Stimulated activated CD4-positive, alpha-beta T cell treated with anti-CD3 and anti-CD28 coated beads, Interleukin-12 subunit alpha, Interleukin-12 subunit beta, amount 100 ng/mL, for 48 hours (primary cell): ENCODE measurements at places on chromosomes 4 and X.

DNA sequence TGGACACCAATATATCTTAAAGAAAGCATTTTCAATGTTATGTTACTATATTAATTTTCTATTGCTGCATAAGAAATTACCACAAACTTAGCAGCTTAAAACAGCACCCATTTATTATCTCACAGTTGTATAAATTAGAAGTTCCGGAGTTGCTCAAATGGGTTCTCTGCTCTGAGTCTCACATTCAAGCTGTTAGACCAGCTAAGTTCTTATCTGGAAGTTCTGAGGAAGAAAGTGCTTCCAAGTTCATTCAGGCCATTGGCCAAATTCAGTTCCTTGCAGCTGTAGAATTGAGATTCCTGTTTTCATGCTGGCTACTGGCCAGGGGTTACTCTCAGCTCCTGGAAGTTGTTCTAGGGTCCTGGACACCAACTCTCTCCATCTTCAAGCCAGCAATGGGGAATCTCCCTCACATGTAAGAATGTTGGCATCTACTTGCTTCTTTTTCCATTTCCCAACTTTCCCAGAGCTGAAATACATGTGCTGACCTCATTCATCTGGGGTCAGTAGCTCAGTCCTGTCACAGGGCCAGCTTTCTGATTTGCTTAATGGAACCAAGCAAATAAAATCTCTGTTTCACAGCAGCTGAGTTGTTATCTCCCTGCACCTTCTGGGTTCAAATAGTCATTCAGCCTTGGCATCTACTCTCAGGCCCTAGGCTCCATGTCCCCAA is 99.6 kb upstream of the INTU start:
- DNase-seq, result no peak

- no peak for DNase-seq
Observed at GRCh38 chr4:174177536-174177935, 105.9 kb downstream of the FBXO8 start.

- DNase-seq, result no peak
Observed at GRCh38 chr4:76655566-76656479, 220.8 kb downstream of the SHROOM3 start.

- no peak for DNase-seq
Observed at GRCh38 chrX:112947981-112948615, 107.5 kb upstream of the AMOT start.

GRCh38 chrX:30283456-30284200 is 25.6 kb downstream of the NR0B1 start:
- no peak for DNase-seq

DNA sequence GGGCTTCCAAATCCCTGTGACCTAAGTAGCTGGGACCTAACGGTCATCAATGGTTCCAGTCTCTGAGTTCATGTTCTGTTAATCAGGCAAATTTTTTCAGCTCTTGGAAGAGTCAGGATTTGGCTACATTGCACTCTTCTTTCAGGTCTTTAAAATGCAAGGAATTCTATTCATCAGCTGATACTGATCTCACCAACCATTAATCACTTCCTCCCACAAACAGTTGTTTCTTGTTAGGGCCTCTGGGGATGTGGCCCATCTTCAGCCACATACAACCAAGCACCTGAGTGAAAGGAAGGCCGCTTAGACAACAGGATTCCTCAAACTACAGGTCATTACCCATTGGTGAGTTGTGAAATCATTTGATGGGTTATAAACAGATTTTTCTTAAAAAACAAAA is 71.7 kb downstream of the FANCB start:
- DNase-seq, result no peak

DNA sequence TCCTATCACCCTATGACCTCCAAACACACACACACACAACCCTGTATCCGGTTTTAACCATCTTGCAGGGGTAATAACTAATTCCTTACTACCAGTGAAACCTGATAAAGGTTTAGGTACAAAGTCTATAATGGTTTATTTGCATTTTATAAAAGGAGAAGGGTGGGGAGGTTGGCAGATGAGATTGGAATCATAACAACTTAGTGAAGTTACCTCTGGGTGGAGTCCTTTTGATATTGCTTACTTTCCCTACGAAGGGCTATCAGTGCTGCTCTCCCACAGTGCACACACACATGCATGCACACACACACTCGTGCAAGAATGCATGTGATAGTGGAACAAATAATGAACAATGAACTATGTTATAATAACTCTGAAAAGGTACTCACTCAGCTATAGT is 56.1 kb downstream of the CCSER1 start:
- DNase-seq, result no peak

DNA sequence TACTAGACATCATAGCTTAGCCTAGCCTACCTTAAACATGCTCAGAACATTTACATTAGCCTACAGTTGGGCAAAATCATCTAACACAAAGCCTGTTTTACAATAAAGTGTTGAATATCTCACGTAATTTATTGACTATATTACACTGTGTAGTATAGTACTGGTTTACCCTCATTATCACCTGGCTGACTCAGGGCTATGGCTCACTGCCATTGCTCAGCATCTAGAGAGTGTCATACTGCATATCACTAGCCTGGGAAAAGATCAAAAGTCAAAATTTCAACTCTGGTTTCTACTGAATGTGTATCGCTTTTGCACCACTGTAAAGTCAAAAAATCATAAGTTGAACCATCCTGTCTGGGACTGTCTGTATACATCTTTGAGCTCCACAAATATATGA is 78.6 kb downstream of the CEP44 start:
- DNase-seq, result no peak

GRCh38 chr4:5991405-5991804 is 26.8 kb downstream of the C4orf50 start:
- DNase-seq, result no peak

GRCh38 chr4:123304151-123304964 is 92.2 kb upstream of the SPRY1 start:
- DNase-seq, result no peak

- DNase-seq, result no peak
Observed at GRCh38 chr4:3790006-3790561, 23.9 kb downstream of the ADRA2C start.

DNA sequence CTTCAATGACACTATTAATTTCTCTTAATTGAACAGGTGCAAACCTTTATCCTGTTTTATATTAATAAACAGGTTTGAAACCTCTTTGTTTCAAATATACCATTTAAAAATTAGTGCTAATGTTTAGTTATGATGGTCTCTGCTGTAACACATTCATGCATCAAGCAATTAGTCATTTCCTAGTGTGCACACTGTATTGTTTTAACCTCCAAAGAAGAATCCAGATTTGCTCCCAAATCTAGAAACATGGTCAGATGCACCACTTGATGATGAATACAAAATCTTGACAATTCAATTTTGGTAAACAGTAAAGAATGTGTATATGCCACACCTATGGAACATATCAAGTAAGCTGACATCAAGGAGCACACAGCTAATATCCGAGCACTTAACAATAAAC is 157.1 kb downstream of the TRIML1 start:
- DNase-seq, result no peak

- no peak for DNase-seq
Observed at GRCh38 chr4:30094887-30095286, 625.3 kb upstream of the PCDH7 start.

GRCh38 chr4:131288441-131288840 is 1860.7 kb upstream of the PCDH10 start:
- no peak for DNase-seq

DNA sequence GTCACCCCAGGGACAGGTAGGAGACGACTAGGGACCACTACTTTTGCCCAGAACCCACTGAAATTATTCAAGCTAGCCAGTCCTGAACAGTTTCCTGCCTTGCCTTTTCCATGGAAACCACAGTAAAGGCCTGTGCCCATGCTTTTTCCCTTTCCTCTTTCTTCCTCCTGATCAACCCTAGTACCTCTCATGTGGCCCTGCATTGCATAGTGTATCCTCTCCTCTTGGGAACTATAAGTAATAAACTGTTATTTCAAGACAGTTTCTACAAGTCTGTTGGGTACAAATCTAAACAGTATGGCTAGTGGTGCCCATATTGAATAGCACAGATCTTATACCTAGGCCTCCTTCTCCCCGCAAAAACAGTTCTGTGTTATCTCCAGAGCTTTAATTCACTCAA is 14.5 kb downstream of the CISD2 start:
- no peak for DNase-seq

- no peak for DNase-seq
Observed at GRCh38 chr4:19883841-19884240, 367.9 kb upstream of the SLIT2 start.

DNA sequence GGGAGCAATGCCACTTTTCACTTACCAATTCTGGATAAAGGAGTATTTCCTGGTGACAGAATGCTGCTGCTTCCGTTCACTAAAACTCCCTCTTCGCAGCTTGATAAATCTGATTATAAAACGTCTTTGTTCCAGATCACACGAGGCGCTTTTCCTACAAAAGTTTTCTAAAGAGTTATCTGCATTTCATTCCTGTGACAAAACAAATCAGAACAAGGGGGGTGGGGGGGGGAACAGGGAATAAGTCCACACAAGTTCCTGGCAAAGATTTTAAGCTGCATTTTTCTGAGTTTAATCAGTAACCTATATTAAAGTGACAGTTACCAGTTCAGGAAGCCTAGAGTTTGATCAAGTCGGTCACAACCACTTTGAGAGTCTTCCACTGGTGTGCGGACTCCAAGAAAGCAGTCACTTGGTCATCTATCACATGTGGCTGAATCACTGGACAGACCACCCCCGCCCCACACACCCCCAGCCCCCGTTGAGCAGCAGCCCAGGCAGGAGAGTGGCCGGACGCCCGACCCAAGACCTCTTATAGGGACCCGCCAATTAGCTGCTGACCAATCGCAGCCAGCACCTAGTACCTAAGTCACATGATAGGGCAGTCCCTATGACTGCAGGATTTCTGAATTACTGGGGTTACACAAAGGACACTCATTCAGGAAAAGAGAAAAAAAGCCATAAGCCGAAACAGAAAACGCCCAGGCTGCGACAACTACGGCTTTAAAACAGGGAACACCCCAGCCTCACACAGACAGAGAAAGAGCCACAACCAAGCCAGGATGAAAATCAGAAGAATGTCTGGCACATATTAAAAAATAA is 569.3 kb upstream of the DIPK2B start:
- DNase-seq, result no peak

DNA sequence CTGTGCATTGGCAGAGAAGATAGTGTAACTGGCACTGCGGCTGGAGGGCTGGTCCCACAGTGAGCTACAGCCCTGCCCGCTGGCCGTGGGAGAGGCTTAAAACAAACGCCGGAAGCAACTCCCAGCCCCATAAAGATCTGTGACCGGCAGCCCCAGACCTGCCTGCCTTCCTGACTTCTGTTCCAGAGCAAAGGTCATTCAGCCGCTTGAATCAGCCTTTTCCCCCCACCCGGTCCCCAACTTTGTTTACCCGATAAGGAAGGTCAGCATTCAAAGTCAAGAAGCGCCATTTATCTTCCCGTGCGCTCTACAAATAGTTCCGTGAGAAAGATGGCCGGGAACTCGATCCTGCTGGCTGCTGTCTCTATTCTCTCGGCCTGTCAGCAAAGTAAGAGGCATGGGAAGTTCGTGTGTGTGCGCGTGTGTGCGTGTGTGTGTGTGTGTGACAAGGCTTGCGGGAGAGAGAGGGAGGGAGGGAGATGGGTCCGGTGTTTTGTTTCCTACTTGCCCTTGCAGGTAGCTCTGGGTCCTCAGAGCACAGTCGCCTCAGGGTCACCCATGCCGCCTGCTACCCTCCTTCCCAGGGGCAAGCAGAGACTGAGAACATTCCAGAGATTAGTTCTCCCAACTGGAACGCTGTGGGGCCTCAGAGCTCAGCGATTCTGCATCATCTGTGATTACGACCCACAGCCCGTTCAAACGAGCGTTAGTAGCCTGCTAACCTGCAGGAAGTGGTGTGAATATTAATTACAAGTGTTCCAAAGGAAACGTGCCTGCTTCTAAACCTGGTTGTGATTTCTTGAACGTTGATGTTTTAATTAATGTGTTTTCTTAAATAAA is at the start of gene MGST2:
Gene MGST2, plus strand, starts transcription at position 130 of the 840 bp plus-strand sequence. Its CDS starts 201 bp downstream, at position 331.
- peak; percentile 15 for DNase-seq
